ENCODE measurements at places on chromosomes 2 and 18.

- no peak for DNase-seq
Measured at GRCh38 chr18:47247416-47248114, 3.9 kb downstream of the SKOR2 start.

DNA sequence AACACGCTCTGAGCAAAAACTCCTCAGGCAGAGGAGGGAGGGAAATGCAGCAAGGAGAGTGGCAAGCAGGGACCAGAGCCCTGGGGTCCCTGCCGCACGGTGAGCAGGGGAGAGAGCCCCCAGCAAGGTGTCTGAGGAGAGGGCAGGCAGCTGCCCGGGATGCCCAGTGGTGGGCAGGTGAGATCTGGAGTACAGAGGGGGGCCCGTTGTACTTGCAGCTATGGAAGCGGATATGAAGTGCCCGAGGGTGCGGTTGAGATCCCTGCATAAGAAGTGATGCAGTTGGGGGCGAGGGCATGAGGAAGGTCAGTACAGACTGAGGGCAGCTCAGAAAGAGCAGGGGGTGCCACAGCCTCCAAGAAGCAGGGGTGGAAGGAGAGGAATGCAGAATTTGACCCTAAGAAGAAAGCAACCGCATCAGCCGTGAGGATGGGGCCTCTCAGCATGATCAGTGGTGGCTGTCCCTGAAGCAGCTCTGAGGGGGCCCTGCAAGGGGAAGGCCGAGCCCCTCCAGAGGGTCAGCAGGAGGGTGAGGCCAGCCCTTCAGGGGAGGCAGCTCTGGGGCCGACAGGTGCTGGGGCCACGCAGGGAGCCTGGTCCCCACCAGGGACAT, 29.4 kb downstream of the MTERF4 start:
- no peak for DNase-seq

- DNase-seq = no peak
Measured at GRCh38 chr2:10591207-10591606, 98.6 kb downstream of the NOL10 start.

GRCh38 chr2:168589236-168590211, 133.5 kb downstream of the CERS6 start:
- no peak for DNase-seq

- no peak for DNase-seq
Measured at GRCh38 chr18:65124633-65125032, 626.2 kb upstream of the CDH7 start.

- no peak for DNase-seq
Measured at GRCh38 chr2:73284296-73285158, at the start of gene FBXO41. Gene FBXO41 (minus strand): TSS chr2:73284478. CDS start chr2:73269630, 14,848 bp downstream.

DNA sequence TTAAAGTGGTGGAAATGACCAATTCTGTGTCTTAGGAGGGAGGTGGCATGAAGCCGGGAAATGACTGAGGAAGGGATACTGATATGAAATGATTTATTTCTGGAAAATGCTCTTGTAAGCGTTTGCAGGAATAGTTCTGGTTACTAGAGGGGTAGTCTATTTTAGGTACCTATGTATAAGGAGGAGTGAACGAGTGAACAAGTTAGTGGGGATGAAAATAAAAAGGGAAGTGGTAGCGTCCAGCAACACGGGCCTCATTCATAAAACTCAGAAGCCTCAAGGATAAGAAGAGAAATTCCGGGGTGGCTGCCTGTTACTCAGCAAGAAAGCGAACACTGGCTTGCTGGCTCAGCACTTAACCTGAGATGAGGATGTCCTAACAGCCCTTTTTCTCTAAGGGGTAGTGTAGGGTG, 303.3 kb downstream of the NCKAP5 start:
- DNase-seq = no peak

DNA sequence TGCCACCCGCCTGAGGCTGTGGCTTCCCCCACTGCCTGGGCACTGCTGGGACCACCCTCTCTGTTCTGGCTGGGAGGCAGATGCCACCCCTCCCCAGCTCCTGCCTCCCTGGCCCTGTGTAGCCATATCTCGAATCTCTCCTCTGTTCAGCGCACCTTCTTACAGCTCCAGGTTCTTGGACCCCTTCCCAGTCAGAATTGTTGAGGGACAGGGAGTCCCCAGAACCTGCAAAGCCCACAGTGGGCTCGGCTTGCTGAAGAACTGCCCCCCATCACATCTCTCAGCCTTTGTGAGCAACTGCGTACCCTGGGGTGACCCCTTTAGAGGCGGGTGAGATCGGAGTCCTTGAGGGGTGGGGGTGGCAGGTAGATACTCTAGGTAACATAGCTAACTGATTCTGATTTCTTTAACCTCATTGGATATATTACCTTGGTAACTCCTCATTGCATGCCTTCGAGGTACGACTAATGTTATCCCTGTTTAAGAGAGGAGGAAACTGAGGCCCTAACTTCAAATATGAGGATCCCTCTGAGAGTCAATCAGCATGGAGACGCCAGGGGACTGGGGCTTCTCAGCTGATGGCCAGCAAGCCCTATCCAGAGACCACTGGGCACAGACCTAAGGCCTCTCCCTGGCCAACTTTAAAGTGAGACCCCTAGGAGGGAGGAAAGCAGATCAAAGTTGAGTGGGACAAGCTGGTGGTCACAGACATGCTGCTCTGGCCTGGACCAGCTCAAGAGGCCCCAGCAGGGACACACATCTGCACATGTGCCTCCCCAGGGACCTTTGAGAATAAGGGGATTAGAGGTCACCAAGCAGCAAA, 101.3 kb downstream of the CAPN13 start:
- no peak for DNase-seq

DNA sequence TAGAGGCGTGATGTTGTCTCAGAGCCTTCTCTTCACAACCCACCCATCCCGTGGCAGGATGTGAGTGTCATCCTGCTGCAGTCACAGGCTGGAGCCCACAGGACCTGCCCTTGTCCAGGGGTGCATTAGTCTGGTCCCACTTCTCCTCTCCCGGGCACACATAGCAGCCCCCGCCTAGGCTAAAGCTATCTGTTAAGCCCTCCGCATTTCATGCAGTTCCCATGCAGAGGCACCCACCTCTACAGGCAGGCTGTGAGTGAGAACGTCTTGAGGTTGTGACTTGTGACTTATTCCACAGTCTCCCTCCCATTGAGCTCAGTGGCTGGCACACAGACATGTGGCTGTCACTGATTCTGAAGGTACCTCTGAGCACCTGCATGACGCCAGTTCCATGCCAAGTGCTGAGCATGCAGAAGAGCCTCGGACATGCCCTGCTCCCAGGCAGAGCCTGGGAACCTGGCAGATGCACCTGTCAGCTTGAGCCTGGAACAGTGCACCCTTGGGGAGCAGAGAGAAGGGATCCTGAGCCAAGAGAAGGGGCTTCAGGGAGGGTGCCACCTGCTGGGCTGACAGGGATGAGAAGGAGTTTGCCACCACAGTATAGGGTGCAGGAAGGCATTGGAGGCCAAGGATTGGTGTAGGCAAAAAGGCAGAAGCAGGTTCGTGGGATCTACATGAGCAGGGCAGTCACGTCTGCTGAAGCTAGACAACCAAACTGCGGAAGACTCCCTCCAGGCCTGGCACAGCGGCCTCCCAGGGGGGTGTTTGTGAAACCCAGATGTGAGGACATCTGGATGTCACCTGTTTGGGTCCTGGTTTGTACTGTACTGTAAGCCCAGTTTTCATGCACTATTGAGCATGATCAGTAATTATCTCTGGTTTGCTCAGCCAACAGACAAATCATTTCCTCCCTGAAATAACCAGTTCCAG, 213.6 kb downstream of the GLI2 start:
- DNase-seq = no peak

GRCh38 chr2:108869542-108869941, 83.0 kb downstream of the CCDC138 start:
- DNase-seq = no peak

DNA sequence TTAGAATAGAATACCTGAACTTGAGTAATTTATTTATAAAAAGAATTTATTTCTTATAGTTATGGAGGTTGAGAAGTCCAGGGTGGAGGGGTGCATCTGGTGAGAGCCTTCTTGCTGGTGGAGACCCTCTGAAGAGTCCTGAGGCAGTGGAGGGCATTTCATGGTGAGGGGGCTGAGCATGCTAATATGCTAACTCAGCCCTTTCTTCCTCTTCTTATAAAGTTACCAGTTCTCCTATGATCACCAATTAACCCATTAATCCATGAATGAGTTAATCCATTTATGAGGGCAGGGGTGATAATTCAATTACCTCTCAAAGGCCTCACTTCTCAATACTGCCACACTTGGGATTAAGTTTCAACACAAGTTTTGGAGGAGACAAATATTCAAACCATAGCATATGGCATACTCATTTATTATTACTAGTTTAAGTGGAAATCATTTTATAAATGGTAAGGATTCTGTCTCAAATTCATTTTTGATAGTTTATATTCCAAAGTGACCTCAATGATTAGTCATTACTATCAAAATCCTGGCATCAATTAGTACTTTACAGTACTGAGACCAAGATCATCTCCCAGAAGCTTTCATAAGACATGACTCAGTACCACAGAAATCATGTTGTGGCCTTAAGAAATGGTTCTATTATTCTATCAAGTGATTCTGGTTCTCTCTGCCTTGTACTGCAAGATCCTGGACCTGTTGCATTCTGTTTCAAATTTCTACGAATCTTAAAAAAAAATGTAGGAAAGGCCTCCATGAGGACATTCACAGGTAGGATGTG, 5.5 kb downstream of the ZNF396 start:
- DNase-seq = peak; percentile 74

DNA sequence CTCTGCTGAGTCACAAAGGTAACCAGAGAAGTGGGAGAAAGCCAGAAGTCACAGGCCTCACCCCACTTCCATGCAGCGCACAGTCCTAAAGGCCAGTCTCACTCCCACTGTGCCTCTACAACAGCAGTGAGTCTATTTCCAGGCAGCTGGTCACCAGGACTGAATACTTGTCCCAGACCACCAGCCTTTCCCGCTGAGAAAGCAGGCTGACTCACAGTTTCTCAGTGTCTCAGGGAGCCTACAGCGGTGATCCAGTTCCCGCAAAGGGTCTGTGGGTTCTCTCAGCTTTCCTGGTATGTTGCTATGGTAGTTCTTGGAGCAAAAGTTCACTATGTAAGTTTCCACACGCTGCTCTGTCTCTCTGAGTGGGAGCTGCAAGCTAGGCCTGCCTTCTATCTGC, 622.5 kb downstream of the RNF144A start:
- peak; percentile 56 for DNase-seq

DNA sequence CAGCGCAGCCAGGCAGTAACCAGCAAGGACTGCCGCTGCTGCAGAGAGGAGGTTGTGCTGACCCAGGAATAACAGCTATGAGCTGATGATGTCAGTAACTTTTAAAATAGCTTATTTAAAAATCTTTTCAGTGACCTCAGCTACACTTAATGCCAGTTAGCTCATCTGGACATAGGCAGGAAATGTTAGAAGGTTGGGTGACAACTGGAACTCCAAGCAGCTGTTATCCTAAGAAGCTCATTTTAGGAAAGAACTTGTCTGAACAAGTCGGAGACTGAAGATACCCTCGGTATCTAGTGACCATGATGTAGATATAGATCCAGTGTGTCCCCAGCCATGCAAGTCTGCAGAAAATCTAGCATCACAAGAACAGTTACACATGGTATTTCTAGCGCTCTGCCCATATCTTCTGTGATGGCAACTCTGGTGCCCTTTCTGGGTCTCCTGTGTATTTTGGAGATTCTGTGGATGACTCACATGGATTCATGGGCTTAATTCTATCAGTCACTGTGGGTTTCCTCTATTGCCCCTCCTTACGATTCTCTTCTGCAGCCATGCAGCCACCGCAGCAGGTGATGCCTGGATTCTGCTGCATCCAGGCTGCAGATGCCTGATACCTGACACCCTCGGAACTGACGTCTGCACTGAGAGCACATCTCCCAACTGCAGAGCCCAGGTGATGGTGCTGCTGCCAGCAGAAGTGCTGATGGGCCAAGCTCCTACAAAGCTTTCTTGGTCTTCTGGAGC, 19.8 kb upstream of the PLEK start:
- no peak for DNase-seq

- no peak for DNase-seq
Measured at GRCh38 chr18:62458346-62458745, 64.5 kb upstream of the ZCCHC2 start.

GRCh38 chr2:179963626-179964025, 43.5 kb downstream of the CWC22 start:
- DNase-seq = peak; percentile 29

- no peak for DNase-seq
Measured at GRCh38 chr2:143146815-143147530, 17.8 kb downstream of the ARHGAP15 start.

DNA sequence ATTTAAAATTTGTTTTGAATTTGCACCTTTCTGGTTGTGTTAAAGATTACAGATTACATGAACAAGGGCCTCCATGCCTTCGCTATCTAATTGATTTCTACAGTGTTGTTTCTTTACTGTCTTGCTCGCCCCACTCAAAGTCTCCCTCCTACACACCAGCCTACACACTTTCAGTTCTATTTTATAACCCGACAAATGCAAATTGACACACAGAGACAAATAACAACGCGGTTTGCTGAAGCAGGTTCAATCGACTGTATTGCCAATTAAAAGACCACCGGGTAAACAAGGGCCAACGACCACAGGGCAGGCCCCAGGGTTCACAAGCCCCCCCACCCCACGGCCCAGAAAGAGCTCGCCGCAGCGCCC, 869 bp downstream of the STARD7 start:
- DNase-seq = no peak

GRCh38 chr2:97693476-97693875, 19.9 kb upstream of the ZAP70 start:
- no peak for DNase-seq

DNA sequence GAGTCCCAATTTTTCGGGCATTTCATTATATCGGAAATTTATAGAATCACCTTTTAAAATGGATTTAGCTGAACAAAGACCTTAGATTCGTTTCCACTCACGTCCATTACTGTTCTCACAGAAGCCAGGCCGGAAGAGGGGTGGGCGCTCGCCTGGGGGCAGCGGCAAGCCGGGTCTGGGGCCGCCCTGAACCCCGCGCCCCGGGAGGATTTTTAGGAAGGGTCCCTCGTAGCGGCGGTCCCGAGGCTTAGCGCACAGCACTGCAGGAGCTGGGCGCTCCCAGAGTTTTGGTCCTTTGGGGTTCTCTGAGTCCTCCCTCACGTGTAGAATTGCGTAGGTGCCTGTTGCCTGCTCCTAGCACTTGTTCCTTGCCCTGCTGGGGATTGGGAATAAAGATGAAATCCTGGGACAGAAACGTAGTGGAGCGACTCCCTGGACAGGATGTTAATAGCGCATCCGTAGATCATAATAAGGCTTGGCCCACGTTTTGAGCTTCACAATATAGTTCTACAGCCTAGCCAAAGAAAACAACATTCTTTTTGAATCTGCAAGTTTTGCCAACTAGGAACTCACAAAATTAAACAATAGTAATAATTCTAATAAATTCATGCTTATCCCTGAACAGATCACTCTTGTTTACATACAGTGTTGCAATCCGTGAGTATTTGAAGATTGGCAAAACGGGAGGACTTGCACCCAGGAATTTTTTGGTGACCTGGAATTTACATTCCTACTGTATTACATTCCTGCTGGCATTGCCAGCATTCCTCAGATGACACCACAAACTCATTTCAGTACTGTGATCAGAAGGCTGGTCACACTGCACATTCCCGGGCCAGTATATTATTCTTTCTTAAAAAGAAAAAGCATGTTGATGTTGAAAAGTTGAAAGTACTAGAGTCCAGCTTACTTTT, 875 bp downstream of the C18orf63 start:
- DNase-seq = peak; percentile 80

- no peak for DNase-seq
Measured at GRCh38 chr2:191245869-191246531, 796 bp downstream of the MYO1B start.

GRCh38 chr18:9838144-9838877, 47.5 kb upstream of the TXNDC2 start:
- DNase-seq = peak; percentile 48

Measured in AG09309 (cell line).